ENCODE measurements at places on chromosomes 7 and 10.
A peak's percentile ranks its signal among the peaks of the same experiment; 100 is the strongest.

- no peak for DNase-seq
Observed at GRCh38 chr10:111543854-111544253, 467.0 kb downstream of the ADRA2A start.

DNA sequence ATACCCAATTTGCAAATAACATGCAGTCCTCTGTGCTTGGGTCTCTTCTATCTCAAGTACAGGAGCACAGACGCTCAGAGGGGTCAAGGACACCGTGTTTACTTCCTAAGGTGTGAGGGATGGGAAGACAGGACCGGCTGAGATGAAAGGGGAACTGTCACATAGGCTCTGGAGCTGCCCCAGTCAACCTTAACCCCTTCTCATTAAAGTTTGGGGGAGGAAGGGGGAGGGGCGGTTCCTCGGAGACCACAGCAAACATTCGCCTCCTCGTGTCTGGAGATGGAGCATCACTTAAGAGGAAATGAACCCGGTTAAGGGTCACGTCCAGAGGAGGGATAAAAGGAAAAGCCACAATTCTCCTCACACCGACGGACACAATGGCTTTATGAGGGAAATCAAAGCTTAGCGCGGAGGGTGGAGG is 1.1 kb downstream of the SH3PXD2A start:
- no peak for DNase-seq

DNA sequence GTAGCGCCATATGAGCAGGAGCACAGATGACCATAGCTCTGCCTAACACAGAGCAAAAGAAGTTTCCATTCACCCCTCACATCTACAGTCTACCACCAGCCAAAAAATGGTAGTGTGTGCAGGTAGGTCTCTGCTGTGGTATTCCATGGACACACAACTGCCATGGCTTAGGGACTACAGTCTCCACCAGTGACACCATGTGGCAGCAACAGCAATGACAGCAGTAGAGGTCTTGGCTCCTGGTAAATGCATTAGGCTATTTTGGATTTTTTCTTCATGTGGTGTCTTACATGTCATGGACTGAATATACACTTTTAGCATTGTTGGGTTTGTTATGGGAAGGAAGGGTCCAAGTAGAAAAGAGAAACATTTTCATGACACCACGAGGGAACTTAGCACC is 70.1 kb upstream of the CABCOCO1 start:
- peak; percentile 1 for DNase-seq

DNA sequence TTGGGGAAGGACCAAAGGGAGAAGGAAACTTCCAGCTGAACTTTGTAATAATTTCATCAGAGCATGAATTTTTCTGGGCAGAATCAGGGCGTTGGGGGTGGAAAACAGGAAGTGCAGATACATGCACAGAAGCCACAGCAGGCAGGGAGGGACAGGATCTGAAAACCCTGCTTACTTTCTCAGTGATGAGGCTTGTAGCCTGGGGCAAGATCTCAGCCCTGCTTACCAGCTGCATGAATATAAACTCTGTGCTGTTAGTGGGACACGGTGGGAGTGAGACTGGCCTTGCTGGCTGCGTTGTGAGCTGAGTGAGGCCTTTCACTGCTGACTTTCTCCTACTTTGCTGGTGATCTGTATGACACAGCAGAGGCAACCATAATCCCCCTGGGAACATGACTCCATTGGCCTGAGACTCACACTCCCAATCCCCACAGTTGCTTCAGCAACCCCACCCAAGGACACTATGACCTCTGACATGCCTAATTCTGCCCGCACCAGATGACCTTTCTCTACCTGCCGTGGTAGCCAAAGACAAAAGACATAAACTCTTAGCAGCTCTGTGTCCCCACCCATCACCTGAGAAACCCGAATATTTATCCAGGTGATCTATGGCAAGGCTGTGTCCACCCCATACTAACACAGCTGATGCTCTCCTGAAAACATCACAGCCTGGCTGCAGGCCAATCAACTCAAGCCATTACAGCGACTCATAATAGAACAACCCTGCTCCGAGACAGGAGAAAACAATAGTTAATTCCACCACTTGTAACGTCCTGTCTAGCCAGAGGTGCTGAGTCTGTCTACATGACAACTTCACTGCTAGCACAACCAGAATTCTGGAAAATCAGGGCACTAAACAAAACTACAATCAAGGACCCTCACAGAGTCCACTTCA is 190.7 kb upstream of the CHRM2 start:
- no peak for DNase-seq

DNA sequence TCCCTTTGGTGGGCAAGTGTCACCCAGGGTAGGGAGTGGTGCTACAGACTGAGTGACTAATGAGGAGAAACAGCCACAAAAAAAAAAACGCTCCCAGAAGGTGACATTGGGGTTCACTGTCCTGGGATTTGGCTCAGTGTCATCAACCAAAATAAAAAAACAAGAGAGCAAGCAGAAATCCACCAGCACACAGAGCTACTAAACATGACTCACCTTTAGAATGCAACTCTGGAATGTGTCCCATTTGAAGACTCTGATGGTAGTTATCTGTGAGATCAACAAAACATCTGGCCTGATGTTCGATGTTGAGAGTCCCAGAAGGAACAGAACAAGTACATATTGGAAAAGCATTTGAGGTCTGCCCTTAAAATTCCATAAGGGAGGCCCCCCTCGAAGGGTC is 200.3 kb upstream of the LYZL2 start:
- DNase-seq, result no peak

DNA sequence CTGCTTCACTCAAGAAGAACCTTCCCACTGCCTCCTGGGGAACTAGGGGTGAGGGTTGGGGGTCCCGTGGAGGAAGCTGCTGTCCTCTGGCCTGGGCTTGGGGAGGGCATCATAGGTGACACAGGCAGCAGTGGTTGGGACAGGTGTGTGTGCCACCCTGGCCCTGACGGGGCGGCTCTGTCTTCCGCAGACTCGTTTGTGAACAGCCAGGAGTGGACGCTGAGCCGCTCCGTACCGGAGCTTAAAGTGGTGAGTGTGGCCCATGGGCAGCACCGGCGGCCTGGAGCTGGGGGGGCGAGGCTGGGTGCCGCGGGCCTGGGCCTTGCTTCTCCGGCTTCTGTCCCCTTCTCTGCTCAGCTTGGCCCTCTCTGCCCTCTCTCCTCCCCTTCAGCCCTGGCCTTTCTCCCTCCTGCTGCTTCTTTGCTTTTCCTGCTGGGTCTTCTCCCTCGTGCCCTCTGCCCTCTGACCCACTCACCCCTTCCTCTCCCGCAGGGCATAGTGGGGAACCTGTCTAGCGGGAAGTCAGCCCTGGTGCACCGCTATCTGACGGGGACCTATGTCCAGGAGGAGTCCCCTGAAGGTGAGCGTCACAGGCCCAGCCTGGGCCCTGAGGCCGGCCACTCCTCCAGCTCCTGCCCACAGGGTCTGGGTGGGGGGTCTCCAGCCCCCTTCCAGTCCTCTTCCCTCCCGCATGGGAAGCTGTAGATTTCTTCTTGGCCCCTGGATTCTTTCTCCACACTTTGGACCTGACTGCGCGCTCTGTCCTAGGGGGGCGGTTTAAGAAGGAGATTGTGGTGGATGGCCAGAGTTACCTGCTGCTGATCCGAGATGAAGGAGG is 30.5 kb downstream of the AGAP3 start:
- DNase-seq, result no peak

DNA sequence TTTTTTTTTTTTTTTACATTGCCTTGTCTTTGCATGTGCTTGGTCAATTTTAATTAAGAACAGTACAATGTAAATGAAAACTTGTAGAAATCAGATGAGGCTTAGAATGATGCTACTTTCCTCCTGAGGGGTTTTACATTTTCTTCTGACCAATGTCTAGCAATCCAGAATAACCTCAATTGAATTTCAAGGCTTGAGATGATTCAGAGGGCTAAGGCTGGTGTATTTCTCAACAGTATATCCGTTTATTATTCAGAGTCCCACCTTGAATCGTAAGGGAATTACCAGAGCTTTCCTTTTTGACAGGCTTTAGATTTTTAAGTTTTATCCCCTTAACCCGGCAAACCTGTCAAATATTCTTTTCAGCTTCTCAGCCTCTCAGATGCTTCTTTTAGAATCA is 231.2 kb upstream of the STK17A start:
- DNase-seq, result no peak

GRCh38 chr7:77223261-77223660 is 23.6 kb upstream of the FGL2 start:
- DNase-seq, result no peak

GRCh38 chr7:107100824-107101223 is 56.3 kb downstream of the PRKAR2B start:
- no peak for DNase-seq

DNA sequence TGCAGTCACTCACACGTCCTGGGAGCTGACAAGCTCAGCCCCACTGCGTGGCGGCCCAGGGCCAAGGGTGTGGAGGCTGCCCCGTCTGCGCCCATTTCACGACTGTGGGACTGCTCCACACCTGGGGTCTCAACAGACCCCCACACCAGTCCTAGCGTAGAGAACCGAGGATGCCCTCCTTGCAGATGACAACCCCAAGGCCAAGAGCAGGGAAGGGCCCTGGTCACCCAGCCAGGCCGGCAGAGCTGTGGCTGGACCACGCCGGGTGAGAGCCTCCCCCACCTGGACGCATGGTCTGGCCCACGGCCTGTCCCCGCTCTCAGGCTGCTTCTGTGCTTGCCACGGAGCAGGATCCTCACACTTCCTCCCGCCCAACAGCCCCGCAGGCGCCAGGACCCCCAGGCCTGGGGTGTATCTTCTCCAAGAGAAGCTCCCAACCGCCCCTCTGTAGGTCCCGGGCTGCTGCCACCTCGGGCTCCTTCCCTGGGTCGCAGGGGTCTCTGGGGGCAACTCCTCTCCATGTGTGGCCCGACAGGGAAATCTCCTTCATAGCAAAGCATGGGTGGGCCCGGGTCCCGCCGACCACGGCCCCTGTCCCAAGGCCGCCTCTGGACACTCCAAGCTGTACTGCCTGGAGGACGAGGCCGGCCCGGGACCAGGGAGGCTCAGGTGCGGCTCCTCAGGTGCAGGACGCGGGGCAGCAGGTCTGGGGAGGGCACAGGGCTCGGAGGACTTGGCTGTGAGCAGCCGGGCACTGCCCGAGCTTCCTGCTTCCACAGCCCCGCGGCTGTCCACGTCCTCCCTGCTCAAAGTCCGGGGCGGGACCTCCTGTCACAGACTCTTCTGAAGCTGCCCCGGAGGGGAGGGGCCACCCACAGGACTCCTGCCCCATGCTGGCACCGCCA is 88.8 kb downstream of the FOXL3 start:
- no peak for DNase-seq

- no peak for DNase-seq
Observed at GRCh38 chr7:156625580-156625979, 15.0 kb upstream of the RNF32 start.

- DNase-seq, result no peak
Observed at GRCh38 chr10:100008142-100008522, 1.6 kb downstream of the DNMBP start.

DNA sequence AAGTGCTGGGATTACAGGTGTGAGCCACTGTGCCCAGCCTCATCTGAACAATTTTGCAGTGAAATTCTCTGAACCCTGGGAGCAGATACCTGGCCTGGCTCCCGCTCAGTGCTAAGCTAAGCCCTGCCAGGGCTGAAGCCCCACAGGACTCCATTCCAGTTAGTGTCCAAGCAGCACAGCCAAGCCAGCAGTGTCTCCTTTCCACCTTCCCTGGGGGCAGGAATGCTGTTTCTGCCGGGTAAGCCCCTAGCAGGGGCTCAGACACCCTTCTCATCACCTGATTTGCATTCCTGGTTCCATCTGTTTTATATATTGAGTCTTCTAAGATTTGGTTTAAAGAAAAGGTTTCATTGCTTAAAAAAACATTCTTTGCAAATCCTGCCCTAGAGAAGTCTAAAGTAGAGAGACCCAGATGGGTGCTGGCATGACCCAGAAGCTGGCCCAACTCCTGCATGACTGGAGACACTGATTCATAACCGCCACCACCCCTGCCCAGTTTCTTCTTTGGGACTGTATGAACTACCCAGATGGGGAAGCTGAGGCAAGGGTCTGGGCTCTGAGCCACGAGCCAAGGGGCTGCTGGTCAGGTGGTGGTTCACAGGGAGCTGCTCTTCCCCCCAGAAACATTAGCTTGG is 14.0 kb downstream of the SLC13A4 start:
- no peak for DNase-seq

DNA sequence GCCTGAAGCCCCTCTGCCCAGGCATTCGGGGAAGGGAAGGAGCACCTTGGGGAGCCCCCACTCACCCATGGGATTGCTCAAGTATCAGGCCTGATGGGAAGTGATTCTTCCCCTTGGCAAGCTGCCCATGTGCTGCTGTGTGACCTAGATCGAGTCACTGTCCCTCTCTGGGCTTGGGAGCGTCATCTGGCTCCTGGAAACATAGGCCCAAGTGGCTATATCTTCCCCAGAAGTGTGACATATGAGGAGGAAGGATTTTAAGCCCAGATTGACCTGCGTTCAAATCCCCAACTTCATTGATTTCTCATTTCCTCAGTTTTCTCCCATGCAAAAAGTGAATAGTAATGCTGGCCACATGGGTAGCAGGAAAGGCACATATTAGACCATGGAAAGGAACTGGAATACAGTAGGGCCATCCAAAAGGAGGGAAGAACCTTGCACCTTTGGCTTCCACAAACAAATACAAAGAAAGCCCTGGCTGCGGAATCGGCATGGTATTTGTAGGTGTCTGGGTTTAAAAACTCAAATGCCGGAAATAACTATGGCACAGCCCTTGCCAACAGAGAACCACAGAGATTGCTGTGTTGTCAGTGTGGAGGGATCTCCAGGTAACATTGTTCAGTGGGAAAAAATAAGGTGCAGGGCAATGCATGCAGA is 169.5 kb upstream of the ZMIZ1 start:
- no peak for DNase-seq

- DNase-seq, result peak; percentile 78
Observed at GRCh38 chr7:99393355-99394187, 14.8 kb downstream of the PDAP1 start.

GRCh38 chr7:38727184-38727940 is 96.2 kb upstream of the AMPH start:
- no peak for DNase-seq

GRCh38 chr7:39406467-39406866 is 159.7 kb upstream of the YAE1 start:
- no peak for DNase-seq

- DNase-seq, result no peak
Observed at GRCh38 chr10:110073896-110074295, 66.1 kb downstream of the ADD3 start.
